Foreskin fibroblast (primary cell): ENCODE measurements at places on chromosomes 12 and 14.

DNA sequence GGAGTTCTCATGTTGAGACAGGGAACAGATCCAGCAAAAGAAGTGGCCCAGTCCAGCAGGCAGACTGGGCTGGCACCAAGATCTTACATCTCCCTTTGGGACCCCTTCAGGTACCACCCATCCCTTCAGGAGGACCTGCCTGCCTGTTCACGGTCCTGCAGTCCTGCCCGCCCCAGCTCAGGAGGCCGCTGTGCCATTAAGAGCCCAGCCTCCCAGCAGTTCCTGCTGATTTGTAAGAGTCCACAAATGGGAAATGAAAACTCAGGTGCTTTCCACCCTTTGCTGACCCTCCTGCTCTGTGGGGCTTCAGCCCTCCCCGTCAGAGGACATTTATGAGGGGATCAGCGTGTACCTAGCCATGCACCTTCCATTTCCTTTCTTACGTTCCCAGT lies 39.5 kb downstream of the C14orf132 start:
- no peak for DNase-seq

DNA sequence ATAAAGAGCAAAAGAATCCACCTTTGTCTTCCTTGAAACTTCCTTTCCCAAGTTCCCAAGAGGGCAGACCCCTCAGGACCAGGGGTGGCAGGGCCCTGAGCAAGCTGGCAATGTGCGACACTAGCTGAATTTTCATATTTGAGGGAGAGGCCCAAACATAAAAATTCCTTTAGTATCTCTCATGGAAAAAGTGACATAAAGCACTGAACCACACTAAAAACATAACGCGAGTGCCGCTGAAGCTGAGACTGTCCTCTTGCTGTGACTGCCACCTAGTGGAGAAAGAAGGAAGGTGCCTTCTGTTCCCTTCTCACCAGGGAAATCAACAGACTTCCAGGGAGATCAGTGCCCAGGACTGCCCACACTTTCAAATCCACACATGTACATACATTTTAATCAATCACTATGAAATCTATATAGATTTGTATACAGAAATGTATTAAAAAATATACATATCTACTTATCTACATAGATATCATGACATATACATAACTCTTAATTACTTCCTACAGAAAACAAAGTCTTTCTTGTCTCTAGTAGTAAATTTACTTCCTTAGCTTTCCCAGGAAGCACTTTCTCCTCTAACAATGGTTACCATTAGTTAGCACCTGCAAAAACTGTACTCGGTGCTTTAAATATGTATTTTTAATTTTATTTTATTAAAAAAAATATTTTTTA lies 53.8 kb downstream of the SSH1 start:
- peak; percentile 83 for DNase-seq

- DNase-seq = peak; percentile 52
Observed at GRCh38 chr14:90760591-90761316, 55.5 kb downstream of the TTC7B start.

DNA sequence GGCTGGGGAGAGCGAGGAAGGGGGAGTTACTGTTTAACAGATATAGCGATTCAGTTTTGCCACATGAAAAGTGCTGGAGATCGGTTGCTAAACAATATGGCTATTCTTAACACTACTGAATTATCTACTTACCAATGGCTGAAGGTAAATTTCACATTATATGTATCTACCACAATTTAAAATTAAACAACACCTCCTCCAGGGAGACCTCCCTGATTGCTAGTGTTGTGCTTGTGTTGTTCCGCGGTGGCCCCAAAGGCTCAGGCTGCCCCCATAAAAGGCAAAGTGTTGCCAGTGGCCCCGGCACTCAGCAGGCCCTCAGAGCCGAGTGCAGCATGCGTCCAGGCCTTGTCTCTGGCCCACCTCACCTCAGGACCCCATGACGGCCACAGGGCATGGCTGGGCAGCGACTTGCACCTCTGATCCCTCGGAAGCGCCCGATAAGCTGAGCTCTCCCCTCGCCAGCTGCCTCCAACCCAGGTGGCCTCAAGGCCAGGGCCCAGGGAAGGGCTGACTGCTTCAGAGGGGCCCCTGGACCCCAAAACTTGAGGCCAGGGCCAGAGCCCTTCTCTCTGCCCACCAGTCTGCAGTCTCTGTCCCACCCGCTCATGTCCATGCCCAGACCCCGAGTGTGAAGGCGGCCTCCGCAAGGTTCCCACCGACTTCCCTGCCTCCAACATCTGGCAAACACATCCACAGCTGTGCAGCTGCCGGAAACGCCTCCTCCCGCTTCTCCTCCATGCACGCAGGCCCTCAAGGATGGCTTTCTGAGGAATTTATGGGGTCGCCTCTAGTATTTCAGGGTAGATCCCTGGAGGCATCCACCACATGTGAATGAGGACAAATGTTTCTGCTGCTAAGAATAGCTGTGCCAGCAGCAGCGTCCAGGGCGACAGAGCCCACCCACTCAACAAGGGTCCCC lies 60.0 kb downstream of the NCOR2 start:
- DNase-seq = peak; percentile 68

- DNase-seq = no peak
Observed at GRCh38 chr12:130658145-130658911, 57.8 kb downstream of the RIMBP2 start.

GRCh38 chr12:120584343-120585149 lies 3.3 kb upstream of the POP5 start:
- peak; percentile 16 for DNase-seq

DNA sequence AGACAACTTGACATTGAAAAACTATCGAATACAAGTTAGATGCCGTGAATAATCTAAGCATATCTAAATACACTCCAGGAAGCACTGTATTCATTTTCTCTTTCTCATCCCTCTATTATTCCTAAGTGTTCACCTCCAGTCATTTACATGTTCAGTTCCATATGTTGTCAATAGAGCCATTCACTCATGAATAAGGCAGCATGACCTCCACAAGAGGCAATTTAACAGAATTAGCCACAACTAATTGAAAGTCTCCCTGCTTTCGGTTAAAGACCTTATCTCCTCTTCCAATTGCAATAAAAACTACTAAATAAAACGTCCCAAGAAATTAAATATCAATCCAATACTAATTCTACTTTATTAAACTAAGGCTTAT lies 1.8 kb downstream of the LRIG3 start:
- no peak for DNase-seq

DNA sequence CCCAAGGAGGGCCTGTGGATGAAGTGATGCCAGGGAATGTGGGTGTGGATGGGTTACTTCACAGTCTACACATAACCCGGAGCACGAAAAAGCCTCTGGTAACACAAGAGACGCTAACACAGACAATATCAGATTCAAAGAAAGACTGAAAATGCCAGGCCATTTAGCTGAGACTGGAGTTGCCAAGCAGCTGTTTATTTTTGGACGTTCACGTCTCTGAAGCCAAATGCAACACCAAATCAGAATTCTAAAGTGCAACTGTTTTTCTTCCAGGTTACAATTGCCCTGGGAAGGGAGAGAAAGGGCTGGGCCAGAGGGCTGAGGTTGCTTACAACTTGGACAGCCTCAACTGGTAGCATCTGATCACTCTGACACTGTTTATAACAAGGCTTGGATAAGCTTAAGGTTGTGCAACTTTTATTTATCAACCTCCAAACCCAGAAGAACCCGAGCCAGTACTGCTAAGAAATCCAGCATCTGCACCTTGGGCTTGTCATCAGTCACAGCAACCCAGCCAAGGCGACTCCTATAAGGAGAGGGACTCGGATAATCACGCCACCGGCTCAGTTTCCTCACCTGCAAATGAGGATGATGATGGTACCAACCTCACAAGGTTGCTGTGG lies 24.8 kb downstream of the NUAK1 start:
- DNase-seq = no peak
